Activated CD8-positive, alpha-beta memory T cell treated with anti-CD3 and anti-CD28 coated beads for 48 hours (primary cell): ENCODE measurements at places on chromosomes 4 and X.

DNA sequence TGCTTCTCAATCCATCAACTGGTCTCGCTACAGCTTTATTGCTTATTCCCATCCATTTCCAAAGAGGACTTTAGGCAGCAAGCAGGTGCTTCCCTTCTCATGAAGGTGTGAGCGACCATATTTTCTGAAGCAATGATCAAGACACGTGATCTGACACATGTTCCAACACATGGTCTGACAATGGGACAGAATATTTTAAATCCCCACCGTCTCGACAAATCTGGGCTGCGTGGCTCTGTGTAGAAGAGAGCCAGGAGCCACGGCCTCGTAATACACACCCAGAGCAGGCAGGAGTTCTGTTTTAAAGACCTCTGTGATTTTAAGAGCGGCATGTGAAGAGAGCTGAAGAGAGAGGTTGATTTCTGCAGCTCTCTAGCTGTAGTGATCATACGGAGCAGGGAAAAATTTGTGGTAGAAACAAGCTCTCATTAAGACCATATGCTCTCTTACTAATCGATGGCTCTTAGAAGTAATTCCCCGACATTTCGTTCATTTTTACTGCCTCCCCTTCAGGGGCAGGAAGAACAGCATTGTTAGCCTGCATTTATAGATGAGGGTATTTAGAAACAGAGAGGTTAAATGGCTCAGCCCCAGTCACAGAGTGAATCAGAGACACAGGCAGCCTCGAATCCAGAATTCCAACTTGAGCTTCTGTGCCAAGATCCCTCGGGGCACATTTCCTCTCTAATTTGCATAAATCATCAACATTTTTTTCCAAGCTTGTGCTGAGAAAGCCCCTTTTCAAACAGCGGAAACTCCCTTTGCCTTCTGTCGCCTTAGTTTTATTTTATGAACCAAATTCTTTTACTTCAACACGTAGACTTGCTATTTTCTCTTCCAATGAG, 91.0 kb upstream of the BCOR start:
- DNase-seq, result no peak

- DNase-seq, result no peak
Observed at GRCh38 chr4:150173982-150174398, 95.7 kb downstream of the DCLK2 start.

GRCh38 chr4:110170861-110171260, 27.6 kb downstream of the ELOVL6 start:
- DNase-seq, result no peak

DNA sequence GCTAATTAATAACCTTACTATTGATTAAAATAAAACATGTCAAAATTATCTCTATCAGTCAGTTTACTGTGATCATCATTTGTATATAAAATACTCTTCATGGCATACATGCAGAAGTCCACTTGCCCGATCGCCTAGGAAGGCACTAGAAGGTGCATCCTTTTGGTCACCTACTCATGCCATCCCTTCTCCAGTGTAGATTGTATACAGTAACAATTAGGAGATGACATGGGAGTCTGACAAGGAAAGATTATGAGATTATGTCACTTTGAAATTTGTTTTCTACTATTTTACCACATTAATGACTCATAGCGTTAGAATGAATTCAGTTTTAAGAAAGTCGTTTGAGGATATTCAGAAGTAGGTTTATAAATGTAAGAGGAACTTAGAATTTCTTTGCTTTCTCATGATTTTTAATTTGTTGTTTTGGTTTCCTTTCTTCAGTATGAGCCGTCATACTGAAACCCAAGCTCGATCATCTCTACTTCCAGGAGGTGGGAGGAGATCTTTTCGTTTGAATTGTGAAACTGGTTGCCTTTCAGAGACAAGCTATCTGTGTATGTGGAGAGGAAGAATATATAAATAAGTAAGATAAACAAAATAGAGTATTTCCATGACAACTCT, 51.1 kb upstream of the UNC5C start:
- DNase-seq, result no peak

DNA sequence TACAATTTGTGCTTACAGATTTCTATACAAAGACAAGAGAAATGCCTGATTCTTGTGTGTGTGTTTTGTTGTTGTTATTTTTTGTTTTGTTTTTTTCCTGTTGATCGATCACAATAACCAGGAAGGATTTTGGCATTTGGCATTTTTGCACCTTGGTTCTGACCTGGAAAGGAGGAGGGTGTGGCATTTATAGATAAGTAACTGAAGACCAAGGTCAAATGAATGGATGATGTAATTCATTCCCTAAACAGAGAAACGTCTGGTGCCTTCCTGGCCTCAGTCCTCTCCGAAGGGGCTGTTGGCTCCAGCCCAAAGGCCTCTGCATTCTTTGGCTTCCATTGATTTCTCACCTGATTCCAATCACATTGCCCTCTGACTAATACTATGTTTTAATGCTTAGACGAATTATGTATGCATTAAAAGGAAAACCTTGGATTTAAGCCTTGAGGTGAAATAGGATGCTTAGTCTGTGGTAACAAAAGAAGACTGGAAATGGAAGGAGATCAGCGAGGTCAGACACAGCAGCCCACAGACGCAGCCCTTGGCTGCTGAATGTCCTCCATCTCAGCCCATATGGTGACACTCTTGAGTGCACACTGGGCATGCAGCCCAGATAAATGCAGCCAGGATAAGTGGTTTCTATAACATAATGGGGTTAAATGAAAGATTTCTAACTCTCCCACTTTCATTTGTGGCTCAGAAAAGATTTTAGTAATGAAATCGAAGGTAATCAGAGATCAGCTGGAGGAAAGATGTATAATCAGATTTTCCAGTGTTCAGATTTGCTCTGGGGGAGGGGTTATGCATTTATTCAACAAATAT, 60.5 kb upstream of the TRIM2 start:
- DNase-seq, result no peak

- DNase-seq, result no peak
Observed at GRCh38 chr4:26885912-26886274, 25.3 kb downstream of the STIM2 start.

DNA sequence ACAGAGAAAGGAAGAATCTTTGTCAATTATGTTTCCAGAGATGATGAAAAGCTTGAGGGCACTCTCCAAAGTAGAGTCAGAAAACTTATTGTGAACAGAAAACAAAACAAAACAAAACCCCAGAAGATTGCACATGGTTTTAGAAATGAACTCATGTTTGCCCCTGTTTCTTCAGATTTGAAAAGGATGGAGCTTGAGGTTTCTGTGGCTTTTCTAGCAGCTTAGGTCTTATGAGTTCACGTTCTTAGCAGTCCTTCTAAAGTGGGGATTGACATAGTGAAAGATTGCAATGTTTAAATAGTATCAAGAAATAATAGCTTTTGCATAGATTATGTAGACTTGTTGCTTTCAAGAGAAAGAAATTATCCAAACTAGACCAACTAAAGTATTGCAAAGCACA, 421.8 kb downstream of the GBA3 start:
- DNase-seq, result no peak
